ENCODE measurements at places on chromosomes 11 and 22. TPM values are rescaled to one million over a fixed set of nuclear protein-coding genes. Genes with fewer than 3 reads are reported as not detected.

DNA sequence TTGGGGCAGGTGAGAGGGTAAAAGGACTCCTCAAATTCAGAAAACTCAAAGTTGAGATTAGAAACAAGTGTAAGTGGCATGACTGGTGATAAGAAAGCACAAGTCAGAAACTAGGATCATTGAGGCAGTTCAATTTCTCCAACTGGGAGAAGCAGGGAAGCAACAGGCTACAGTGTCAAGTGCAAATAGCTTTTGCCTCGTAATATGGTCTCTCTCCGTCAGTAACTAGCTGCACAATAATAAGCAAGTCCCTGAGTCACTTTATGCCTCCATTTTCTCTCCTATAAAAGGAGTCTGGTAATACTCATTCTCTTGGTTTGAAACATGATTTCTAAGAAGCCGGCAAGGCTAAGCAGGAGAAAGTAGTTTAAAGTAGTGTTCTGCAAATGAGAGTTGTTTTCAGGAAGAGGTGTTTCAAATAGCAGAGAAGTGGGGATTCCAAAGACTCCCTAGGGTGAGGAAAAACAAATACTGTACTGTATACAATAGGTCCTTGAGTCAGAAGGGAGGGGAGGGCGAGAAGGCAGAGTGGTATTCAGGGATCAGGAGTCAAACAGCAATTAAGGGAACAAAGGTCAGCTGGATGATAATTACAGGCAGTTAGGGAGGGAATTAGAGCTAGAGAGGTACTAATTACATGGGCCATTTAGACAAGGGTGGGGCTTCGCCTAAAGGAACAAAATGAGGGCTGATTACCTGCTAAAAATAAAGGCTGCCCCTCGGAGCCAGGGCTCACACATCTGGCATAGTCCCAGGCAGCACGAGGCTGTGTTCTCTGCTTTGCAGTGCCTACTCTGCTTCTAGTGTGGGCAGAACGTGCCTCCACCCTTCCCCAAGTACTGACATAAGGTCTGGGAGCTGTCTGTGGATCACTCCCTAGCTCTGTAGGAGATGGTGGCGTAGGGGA, 96.0 kb upstream of the BDNF start:
- no peak for DNase-seq

GRCh38 chr22:40121461-40121860, 56.3 kb upstream of the TNRC6B start:
- DNase-seq, result no peak

DNA sequence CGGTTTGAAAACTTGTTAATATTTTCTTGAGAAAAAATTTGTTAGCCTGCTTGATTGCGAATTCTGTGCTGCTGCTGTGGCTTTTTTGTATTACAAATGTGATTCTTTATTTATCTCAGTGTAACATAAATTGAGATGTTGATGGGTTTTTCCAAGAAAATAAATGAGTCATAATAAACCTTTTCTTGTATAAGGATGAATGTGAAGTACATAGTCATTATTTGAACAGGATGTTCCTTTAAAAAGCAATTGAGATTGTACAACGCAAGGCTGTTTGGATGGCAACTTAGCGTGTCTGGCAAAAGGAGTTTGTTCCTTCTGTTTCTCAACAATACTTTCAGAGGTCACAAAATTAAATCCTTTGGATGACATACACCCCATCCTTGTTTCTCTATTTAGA, 24.6 kb upstream of the CARD18 start:
- no peak for DNase-seq

DNA sequence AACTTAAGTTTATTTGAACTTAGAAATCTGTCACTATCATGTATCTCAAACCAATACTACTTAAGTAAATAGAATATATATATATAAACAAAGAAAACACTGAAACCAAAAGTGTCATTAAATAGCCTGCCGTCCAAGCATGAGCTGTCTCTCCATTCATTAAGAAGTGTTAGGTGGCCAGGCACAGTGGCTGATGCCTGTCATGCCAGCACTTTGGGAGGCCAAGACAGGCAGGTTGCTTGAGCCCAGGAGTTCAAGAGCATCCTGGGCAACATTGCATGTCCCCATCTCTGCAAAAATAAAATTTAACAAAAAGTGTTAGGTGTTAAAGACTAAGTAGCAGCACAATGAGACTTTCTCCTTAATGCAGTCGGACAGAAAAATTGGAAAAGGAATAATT, 14.0 kb downstream of the CD6 start:
- no peak for DNase-seq

Gene APOL1
- total RNA-seq, result 99.8 TPM
